ENCODE measurements at places on chromosomes 7 and 10.

DNA sequence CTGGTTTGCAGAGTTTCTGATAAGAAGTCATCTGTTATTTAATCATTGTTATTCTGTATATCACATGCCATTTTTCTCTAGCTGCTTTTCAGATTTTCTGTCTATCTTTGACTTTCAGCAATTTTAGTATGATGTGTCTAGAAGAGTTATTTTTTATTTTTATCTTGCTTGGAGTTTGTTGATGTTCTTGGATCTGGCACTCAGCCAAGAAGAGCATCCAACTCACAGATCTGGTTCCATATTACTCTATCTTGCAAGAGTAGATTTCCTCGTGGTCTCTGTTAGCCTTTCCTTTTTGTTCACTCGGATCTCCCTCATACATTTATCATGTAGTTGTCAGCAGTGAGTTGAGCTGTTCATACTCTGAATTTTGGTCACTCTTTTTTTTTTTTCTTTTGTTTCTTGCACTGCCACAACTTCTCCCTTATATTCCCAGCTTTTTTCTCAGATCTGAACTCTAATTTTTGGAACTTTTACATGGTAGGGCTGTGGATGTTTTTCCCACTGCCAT lies 54.8 kb upstream of the CALCR start:
- DNase-seq: no peak

DNA sequence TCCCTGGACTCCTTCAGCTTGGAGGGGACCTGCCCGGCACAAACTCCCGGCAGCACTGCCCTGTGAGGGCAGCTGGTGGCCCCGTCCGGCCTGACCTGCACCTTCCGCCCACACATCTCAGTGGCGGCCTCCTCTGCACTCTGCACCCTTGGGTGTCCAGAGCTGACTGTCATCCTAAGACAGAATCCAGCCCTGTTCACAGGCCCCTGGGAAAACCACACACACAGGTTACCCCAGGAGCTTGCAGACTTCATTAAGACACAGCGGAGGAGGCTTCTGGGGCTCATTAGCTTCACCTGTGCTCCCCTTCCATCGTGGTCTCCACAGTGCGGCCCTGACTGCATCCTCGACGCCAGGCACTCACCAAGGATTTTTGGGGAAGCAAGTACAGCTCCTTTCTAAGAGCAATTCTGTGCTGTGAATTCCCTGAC lies 51.5 kb upstream of the SHH start:
- no peak for DNase-seq

- no peak for DNase-seq
Measured at GRCh38 chr7:47543714-47544113, 38.2 kb downstream of the TNS3 start.

GRCh38 chr7:132572526-132572925 lies 3.7 kb downstream of the PLXNA4 start:
- DNase-seq: no peak

DNA sequence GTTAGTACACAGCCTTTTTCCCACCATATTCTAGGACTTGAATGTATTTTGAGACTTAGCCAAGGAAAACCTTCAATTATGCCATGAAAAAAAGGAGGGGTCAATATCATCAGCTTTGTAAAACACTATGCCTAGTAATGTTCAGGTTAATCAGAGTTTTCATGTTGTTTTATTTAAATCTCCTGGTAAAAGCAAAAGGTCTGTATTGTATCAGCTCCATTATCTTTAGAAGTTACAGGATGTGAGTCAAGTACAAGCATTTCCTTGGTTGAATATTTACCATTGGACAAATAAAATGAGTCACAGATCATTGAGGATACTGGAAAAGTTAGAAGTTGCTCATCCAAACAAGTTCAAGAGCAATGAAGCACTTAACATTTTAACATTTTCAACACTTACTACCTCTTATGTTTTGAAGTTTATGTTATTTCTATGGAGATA lies 89.9 kb upstream of the CAPZA2 start:
- no peak for DNase-seq
